ENCODE measurements at places on chromosomes 13 and 19.

DNA sequence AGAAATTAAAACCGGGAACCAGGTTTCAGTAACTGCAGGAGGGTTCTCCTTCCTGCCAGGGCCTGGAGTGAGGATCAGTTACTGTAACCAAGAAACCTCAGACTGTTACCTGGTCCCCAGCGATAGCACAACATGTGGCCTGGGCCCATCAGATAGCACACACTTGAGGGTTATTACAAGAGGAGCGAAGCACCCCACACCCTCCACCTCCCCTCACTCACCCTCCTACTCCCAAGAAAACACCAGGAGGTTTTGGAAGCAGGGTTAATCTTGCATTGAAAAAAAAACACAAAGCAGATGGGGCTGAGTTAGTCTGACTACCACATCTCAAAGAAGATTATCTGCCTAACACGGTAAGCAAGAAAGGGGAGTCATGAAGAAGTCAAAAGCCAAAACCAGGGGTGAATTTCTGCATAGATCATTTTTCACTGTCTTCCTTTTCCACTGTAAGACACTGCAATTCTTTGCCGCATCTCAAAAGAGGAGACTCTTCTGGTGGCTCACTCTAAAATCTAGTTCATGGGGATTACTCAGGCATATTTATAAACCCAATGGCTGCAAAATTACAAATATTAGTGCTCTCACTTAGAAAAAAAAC lies 75.9 kb upstream of the DOCK9 start:
- DNase-seq, result no peak

DNA sequence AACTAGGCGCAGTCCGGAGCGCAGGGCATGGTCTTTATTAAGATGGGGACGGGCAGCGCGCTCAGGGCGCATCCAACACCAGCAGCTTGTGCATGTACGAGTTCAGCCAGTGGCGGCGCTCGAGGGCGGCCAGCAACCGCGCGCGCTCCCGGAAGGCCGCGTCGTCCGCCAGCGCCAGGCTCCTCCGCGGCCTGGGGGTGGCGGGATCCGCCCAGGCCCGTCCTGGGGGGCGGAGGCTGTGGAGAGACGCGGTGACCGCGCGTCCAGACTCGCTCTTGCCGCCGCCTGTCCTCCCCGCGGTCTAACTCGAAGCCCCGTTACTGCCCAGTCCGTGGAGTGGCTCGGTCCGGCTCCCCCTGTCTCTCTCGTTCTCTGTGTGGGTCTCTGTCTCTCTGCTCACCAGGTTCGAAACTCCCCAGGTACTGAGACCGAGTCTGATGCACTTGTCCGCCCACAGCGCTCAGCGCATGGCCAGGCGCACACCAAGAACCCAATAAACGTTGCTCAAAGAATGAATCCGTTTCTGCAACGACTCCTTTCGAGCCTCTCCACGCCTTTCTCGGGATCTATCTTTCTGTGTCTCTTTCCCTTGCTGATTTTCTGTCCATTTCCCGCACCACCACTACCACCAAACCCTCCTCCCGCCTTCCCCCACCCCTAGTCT lies 702 bp downstream of the PTH2 start:
- DNase-seq, result no peak

GRCh38 chr13:95367309-95367843 lies 66.1 kb upstream of the ABCC4 start:
- DNase-seq, result no peak

GRCh38 chr13:29582171-29582570 lies 13.3 kb downstream of the SLC7A1 start:
- no peak for DNase-seq

DNA sequence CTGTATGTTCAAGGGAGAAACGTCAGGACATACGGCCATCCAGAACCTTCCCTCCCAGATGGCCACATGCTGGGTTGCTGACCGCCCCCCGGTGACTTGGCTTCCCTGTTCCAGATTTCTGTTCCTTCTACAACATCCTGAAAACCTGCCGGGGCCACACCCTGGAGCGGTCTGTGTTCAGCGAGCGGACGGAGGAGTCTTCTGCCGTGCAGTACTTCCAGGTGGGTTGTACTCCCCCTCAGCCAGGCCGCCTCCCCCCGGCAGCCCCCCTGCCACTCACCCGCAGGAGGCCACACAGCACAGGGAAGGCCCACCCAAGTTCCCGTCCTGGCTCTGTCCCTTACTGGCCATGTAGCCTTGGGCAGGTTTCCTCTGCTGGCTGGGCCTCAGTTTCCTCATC lies 20.5 kb downstream of the YIPF2 start:
- no peak for DNase-seq

DNA sequence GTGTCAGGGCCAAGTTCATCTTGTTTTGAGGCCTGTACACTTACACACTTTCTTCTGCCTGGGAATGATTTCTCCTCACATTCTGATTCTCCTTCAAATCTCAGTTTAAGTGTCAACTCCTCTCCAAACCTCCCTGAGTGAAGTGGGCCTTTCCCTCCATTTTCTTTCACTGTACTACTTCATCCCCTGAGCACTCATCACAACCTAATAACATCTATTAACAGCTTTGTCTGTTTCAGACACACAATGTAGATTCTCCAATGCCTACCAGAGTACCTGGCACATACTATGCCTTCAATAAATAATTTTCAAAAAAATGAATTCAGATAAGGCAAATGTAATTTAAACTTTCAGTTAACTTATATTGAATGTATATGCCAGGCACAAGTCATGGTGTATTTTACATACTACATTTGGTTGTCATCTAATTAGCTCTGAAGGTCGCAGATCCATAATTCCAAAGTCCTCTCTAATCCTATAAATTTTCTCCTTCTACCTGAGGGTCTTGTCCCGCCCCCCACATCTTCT lies 357 bp upstream of the COG6 start:
- DNase-seq, result no peak

DNA sequence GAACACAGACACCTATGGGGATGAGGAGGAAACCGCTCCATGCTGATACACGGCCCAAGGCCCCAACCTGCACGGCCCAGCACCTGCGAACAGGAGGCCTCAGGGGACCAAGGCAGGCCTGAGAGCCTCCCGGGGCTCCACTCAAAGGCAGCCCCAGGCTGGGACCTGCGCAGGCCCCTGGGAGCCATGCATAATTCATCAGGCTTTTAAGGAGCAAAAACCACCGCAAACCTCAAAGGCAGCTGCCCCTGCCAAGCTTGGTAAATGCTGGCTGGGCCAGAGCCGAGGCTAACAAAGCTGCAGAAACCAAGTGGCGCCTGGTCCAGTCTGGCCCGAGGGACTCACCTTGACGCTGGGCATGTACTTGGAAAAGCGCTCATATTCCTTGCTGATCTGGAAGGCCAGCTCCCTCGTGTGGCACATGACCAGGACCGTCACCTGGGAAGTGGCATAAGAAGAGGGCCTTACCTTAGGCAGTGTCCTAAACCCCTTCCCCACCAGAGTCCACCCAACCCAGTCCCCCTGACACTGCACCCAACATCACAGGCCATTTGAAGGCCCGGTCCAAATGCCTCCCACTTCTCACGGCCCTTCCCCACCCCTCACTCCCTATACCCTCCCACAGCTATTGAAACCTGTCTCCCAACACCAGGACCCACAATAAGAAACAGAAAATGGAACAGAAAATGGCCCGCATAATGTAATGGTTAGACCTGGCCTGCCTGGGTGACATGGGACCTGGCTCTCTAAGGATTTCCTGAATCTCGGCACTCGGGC lies 7.8 kb downstream of the DDX39A start:
- DNase-seq, result no peak

- DNase-seq, result no peak
Measured at GRCh38 chr13:66689037-66689619, 541.0 kb downstream of the PCDH9 start.

DNA sequence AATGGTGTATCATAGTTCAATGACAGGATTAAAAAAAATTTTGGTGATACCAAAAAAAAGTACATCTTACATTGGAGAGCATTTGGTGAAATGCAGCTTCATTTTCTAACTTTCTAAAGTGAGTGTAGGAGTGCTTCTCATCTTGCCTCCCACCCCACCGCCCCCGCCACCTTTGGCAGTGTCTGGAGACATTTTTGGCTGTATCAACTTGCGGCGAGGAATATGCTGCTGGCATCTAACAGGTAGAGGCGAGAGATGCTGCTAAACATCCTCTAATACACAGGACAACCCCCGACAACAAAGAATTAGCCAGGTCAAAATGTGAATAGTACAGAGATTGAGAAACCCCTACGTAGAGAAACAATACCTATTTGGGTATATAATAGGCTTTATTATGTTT lies 1.7 kb downstream of the DLEU7 start:
- no peak for DNase-seq

DNA sequence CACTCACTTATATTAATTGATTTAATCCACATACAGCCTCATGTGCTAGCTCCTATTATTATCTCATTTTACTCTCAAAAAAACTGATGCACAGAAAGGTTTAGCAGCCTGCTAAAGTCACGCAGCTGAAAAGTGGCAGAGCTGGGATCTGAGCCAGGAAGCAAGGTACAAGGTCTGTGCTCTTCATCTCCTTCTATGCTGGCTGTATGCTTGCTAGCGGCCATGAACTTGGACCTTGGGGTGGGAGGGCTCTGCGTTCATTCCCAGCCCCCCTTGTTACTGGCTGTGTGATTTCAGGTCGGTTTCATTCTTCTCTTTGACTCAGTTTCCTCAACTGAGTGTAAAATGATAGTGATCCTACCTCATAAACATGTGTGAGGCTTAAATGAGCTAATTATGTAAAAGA lies 69.8 kb downstream of the ALOX5AP start:
- peak; percentile 85 for DNase-seq

DNA sequence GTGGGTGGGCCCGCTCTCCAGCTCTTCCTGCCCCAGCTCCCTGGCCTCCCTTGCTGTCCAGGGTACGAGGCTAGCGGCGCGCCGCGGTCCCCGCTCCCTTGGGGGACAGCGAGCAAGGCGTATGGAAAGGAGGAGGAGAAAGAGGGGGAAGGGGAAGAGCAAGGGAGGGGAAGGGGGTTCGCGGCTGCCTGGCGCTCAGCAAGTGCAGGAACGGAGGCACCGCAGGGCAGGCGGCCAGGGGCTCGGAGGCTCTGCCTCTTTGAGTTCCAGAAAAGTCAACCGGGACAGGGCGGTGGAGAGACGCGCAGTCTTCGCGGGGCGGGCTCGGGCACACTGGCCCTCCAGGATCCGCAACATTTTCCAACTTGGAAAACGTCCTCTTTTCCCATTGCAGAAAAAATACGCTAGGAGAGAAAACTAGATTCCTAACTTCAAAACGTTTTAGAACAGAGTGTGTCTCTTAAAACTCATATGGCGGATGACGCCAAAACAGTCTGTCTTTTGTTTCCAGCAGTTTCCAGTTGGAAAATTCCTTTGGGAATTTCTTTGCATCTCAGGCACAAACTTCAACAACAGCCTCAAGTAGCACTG lies 23.1 kb upstream of the TNFRSF19 start:
- DNase-seq, result no peak

GRCh38 chr19:291006-291521 lies at the start of gene PLPP2:
TSS of gene PLPP2 (minus strand) at chr19:291403. CDS start at chr19:291336, 67 bp downstream.
- DNase-seq, result peak; percentile 44

- DNase-seq, result no peak
Measured at GRCh38 chr19:46446021-46446420, 17.3 kb upstream of the PNMA8C start.

DNA sequence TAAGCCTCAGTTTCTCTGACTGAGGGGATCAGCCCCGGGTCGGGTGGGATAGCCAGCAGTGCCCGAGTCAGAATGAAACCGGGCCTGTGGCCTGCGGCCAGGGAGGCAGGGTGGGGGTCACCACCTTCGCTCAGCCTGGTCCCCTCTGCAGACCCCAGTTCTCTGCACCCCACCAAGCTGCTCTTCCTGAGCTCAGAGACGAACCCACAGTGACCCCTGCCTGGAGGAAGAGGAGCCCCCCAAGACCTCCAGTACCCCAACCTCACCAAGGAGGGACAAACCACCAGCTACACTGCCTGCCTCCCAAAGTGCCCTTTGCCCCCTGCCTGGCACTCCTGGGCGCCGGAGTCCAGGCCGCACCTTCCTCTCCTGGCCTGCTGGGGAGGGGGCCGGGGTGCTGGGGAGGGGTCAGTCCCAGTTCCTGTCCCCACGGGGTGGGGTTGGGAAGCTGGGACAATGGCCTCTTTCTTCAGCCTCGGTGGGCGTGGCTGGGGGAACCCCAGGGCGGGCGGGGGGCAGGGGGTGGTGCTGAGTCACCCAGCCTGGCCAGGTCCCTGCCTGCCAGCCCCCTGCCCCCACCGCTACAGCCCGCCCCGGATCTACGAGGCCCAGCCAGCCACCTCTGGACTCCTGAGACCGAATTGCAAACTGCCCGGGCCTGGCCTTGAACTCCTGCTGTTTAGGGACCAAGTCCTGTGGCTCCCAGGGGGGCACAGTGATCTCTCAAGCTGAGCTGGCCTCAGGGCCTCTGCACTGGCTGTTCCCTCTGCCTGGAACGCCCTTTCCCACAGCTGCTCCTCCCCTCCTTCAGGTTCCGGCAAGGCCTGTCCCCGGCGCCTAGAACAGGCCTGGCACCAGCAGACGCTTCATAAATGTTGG lies 14.3 kb downstream of the ZBTB7A start:
- DNase-seq, result peak; percentile 96

DNA sequence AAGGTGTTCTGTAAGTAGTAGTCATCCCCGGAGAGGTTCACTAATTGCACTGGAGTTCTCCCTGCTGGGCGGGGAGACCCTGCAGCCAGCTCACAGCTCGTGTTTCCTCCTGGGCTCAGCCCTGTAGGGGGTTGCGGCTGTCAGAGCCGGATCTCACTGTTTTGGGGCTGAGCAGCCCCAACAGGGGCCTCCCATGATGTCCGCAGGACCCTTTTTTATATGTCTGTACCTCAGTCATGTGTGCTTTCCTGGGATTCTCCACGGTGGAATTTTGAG lies 130.2 kb upstream of the MCF2L start:
- DNase-seq, result no peak

- no peak for DNase-seq
Measured at GRCh38 chr19:3839941-3840340, 28.9 kb downstream of the ZFR2 start.

GRCh38 chr19:41877916-41878905 lies 1.1 kb downstream of the CD79A start:
- DNase-seq, result no peak

GRCh38 chr13:97555034-97555433 lies 121.1 kb downstream of the RAP2A start:
- no peak for DNase-seq

DNA sequence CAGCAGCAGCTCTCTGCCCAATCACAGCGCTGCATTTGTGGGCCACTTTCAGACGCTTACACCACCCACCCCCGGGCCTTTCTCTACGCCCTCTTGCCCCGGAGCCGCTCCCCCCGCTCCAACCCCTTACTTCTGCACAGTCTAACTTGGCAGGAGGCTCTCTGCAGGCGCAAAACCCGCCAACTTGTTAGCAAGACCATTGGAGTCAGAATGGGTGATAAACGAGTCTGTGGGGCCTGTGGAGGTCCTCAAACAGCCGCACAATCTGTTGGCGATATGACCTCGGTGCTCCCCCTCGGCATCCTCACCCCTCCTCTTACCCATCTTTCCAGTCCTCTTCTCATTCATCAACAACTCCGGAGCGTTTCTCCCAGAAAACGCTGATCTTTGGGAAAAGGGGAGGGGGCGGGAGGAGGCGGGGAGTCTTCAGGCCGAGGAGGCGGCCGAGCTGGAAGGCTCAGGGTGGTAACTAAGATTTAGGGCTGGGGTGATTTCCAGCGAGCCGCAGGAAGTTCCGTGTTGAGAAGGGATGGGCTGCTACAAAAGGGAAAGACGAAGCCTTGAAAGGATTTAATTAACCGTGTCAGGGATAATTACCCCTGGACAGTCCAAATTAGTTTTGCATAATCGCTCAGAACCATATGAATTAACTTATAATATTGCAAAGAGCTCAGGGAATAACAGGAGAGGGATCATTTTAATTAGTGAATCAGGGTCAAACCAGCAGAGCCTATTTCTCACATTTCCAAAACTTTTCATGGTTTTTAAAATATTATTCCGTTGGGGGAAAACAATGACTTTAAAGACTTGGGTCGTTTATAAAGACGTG lies 4.1 kb downstream of the SOX21 start:
- DNase-seq, result no peak

All from right lobe of liver (tissue), 6 donors.